Lung (tissue), 17 donors: ENCODE measurements at places on chromosomes 7 and 10.

DNA sequence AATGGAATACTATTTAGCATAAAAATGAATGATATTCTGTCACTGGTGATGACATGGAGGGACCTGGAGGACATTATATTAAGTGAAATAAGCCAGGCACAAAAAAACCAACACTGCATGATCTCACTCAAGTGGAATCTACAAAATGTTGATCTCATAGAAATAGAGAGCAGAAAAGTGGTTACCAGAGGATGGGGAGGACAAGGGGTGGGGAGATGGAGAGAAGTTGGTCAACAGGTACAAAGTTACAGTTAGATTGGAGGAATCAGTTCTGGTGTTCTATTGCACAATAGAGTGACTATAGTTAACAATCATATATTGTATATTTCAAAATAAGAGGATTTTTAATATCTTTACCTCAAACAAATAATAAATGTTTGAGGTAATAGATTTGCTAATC is 24.7 kb upstream of the SLC18A3 start:
- no peak for DNase-seq

- DNase-seq: no peak
These were observed 14.7 kb downstream of the CALCR start for GRCh38 chr7:93559639-93560491.

GRCh38 chr7:21763818-21764217 is 181.9 kb downstream of the CDCA7L start:
- DNase-seq: no peak

- no peak for DNase-seq
These were observed 4.2 kb downstream of the NUB1 start for GRCh38 chr7:151345576-151346469.

GRCh38 chr10:105974803-105975456 is 1189.6 kb downstream of the SORCS1 start:
- peak; percentile 53 for DNase-seq

DNA sequence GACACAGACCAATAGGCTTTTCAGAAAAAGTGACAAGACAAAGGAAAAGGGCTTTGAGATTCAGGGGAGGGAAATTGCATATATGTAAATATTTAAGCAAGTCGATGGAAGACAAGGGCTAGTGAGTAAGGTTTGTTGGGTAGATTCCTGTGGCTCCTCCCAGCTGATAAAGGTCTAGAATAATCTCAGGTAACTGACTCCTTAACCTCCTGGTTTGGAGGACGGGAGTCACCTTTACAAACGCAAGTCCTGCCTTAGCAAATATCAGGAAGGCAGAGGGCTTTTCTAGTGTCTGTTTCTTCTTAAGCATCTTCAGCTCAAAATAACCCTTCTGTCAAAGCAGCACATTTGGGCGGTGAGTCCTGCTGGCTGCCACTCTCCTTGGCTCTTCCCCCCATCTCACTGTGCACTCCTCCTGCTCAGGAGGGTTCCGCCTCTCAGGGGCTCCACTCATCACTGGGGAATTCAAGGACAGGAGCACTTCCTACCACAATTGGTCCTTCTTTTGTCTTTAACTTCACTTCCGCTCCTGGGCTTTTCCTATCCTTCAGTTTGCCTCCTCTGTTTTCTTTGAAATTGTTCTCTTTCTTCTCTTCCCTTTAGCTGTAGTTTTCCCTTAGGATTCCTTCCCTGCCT is 496.3 kb upstream of the KLF6 start:
- DNase-seq: no peak

GRCh38 chr10:60397792-60398191 is 8.1 kb upstream of the ANK3 start:
- no peak for DNase-seq

GRCh38 chr10:103804871-103805270 is 50.5 kb downstream of the SH3PXD2A start:
- DNase-seq: no peak

DNA sequence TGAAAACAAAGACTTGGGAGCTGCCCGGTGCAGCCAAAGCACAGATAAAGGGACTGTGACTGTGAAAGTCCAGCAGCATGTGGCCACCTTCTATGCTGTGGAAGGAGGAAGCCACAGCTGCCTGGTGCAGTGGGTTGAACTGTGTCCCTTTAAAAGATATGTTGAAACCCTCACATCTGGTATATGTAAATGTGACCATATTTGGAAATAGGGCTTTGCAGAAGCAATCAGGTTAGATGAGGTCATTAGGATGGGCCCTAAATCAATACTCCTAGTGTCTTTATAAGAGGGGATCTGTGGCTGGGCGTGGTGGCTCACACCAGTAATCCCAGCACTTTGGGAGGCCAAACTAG is 136.9 kb downstream of the GLI3 start:
- DNase-seq: no peak
